ENCODE measurements at places on chromosomes 7 and 10.
A peak's percentile ranks its signal among the peaks of the same experiment; 100 is the strongest.

DNA sequence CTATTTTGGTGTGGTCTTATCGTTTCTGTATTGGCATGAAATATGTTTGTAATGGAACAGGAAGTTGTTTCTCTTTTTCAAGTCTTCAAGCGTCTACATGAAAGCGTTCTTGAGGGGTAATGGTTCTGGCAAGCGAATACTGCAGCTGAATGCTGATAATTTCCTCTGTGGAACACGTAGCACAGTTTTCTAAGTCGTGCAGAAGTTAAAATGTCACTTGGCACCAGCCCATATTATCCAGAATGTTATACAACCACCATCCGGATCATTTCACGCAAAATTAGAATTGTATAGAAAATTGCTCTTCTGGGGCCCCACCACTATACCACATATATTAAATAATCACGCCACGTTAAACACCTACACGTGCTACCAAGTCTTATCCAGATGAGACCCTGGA, 354.3 kb downstream of the CALN1 start:
- DNase-seq: no peak

- no peak for DNase-seq
Observed at GRCh38 chr7:107113866-107114265, 54.9 kb upstream of the HBP1 start.

- no peak for DNase-seq
Observed at GRCh38 chr7:134284952-134285351, 31.8 kb downstream of the SLC35B4 start.

GRCh38 chr7:28026237-28026636, 154.4 kb downstream of the JAZF1 start:
- no peak for DNase-seq

GRCh38 chr7:87476179-87476557, 688 bp upstream of the ABCB4 start:
- DNase-seq: no peak

GRCh38 chr7:78130446-78131215, 332.1 kb downstream of the PHTF2 start:
- no peak for DNase-seq

DNA sequence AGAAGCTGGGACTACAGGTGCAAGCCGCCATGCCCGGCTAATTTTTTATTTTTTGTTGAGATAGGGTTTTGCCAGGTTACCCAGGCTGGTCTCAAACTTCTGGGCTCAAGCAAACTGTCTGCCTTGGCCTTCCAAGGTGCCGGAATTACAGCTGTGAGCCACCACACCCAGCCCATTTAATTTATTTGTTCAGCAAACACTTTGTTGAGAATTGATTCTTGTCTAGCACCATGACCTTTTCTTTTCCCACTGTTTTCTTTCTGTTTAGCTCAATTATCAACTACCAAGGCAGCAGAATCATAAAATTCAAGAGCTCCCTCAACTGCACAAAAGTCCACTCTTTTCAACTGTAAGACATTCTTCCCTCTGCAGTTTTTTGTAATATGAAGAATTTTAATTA, 47.8 kb upstream of the PARD3 start:
- DNase-seq: no peak

GRCh38 chr10:98258683-98259454, 9.1 kb downstream of the LOXL4 start:
- no peak for DNase-seq

GRCh38 chr10:127619546-127620325, 70.6 kb downstream of the NPS start:
- DNase-seq: no peak

GRCh38 chr7:13021566-13022300, 334.3 kb downstream of the ARL4A start:
- DNase-seq: no peak

- no peak for DNase-seq
Observed at GRCh38 chr10:121654021-121654545, 55.8 kb upstream of the FGFR2 start.

- DNase-seq: no peak
Observed at GRCh38 chr10:111356571-111356970, 279.7 kb downstream of the ADRA2A start.

DNA sequence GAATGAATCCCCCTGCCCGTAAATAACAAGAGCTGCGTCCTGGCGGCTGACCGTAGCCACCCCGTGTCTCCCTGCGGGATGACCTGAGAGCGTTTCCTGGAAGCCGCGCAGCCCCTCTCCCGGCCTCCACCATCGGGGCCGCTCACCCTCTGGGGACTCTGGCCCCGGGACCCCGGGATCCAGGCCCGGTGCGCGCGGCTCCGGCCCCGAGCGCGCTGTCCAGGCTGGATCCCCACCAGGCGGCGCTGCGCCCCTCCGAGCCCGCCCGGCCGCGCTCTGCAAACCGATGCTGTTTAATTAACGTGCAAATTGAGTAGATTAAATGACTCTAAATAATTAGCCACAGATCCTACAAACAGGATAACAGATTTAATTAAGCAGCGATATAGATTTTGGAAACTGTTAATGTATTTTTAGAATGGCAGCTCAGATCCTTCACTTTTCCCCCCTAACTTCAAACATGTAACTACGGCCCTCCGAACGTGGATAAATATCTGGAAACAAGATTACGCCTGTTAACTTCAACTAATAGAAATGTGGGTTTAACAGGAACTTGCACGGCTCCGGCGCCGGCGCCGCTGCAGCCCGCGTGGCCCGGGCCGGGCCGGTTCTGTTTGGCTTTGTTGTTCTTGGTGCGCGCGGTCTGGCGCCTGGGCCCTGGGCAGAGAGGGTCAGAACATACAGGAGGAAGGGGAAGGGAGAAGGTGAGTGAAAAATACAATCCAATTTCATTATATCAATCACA, 7.1 kb upstream of the UNCX start:
- peak; percentile 14 for DNase-seq

DNA sequence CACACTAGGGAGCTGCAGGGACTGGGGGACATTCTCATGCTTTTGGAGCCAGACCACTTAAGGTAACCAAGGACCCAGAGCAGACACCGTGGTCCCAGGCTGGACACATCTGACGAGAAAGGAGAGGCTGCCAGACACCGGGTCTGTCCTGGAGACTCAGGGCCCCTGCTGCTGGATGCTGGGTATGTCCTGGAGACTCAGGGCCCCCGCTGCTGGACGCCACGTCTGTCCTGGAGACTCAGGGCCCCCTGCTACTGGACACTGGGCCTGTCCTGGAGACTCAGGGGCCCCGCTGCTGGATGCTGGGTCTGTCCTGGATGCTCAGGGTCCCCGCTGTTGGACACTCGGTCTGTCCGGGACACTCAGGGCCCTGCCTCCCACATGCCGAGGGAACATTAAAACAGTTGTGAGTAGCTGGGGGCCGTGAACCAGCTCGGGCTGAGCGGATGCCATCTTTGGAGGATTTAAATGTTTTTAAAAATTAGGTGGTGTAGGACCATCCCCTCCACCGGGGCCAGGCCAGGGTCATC, 249.7 kb downstream of the DNAJB6 start:
- no peak for DNase-seq

DNA sequence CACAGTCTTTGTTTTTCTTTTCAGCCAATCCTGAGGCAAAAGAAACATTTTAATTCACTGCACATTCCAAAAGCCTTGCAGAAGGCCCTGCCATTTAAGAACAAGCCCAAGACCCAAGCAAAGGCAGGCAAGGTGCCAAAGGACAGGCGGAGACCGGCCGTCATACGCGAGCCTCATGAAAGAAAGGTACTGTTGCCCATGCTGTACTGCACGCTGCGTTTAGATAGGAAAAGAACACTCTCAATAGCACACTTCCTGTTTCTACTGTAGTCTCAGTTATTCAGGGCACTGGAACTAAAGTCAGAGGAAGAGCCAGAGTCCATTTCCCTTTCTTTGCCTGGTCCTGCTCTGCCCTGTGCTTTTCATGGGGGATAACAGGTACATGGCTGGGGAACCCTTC, 47.6 kb downstream of the BMS1 start:
- DNase-seq: no peak

All from stimulated activated CD8-positive, alpha-beta memory T cell treated with anti-CD3 and anti-CD28 coated beads, Interleukin-7, amount 100 ng/mL, for 24 hours (primary cell).